M059J (cell line): ENCODE measurements at places on chromosomes 16 and 17. TPM values are rescaled to one million over a fixed set of nuclear protein-coding genes. Genes with fewer than 3 reads are reported as not detected.
A peak's percentile ranks its signal among the peaks of the same experiment; 100 is the strongest.

DNA sequence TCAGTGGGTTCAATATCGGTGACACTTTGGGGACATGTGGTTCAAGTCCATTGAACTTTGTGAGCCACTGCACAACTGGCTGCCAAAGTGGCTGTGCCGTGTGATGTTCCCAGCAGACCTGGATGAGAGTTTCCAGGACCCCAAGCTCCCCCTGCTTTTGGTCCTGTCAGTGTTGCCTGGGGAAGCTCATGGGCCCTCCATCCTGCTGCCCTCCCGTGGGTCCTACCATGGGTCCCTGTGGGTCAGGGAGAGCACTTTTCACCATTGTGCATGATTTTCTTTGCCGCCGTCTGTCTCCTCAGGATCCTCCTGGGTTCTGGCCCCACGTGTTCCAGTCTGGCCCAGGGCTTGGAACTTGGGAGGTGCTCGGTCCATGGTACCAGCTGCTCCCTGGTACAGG is 38.1 kb downstream of the LGALS9 start:
- no peak for DNase-seq

Gene AANAT
- total RNA-seq: not detected in 2 replicates

- peak; percentile 45 for DNase-seq
Measured at GRCh38 chr17:12553625-12554024, 112.1 kb upstream of the MYOCD start.

DNA sequence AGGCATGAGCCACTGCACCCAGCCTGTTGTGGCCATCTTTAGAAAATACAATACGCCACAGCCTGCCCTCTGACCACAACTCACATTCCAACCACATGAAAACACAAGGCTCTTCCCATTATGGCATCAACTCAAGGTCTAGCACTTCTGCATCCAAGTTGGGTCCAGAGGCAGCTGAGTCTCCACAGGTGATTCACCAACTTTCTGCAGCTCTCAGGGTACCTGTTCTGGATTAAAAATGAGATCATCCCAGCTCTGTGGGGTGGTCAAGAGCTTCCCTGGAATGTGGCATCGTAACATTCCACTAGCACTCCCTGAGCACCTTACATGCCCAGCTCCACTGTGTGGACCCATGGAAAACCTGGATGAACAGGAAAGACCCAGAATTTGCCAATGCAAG is 9.9 kb upstream of the GUCY2D start:
- peak; percentile 84 for DNase-seq

Gene TPSD1
- total RNA-seq: not detected in 2 replicates

DNA sequence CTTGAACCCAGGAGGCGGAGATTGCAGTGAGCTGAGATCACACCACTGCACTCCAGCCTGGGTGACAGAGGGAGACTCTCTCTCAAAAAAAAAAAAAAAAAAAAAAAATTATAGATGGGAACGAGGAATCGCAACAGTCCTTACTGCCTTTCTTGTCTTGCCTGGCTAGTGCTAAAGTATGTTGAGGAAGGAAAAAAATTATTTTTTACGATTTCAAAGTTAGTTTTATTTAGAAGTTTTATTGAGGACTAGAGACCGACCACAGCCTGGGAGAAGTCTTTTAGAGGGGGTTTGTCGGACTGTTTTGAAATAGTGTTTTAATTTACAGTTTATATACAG is 15.8 kb upstream of the DNAH17 start:
- no peak for DNase-seq

DNA sequence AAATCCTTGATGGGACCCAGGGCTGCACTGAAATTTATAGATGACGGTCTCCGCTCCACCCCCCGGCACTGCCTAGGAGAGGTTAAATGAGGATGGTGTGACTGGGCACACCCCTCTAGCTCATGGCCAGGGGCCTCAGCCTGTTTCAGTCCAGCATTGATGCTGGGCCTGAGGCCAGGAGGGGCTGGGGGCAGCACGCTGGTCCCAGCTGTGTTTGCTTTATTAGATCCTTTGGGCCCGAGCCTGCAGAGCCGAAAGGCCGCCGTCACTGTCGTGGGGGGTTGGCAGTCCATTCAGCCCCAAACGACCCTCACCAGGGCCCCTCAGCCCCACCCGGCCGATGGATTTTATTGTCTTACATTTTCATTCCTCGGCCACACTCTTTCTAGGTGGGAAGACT is 10.8 kb upstream of the DOK4 start:
- no peak for DNase-seq

Gene LHX1
- total RNA-seq: 0.81 and 3.5 TPM in 2 replicates

- DNase-seq: no peak
Measured at GRCh38 chr17:82864713-82865248, 25.0 kb upstream of the ZNF750 start.

DNA sequence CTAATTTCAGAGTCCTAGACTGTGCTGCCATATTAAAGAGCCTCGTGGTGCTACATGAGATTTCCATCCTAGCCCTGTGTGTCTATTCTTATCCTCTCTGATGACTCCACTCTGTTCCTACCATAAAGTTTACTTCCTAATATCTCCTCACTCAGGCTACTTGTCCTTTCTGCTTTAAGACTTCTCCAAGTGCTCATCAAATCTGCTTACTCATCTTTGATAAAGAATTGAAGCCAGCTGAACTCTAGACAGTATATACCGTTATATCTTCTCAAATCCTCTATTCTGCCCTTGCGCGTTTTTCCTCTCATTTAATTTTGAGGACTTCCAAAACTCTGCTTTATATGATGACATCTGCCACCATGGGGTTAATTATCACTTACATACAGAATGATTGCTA is 539.5 kb downstream of the HAPSTR1 start:
- no peak for DNase-seq

DNA sequence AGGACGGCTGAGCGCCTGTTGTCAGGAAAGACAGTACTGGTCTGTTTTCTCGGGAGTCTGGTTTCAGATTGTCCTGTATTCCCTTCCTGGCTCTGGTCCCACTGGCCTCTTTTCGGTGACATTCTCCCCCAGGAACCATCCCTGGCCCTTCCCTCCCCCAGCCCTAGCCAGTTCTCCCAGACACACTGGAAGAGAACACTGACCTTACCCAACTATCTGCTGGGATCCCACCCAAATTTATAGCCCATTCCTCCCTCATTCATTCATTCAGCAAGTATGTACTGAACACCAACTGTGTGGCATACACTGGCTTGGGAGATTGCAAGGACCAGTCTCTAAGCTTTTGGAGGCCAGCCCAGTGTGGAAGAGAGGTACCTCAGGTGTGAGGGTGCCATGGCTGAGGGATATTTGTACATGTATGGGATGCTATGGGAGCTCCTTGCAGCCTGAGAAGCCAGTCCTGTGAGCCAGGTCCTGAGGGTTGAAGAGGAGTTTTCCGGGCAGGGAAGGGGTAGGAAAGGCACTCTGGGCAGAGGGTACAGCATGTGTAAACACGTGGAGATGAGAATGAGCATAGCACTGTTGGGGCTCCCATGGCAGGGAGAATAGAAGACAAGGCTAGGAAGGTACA is 5.2 kb downstream of the RND2 start:
- DNase-seq: no peak

DNA sequence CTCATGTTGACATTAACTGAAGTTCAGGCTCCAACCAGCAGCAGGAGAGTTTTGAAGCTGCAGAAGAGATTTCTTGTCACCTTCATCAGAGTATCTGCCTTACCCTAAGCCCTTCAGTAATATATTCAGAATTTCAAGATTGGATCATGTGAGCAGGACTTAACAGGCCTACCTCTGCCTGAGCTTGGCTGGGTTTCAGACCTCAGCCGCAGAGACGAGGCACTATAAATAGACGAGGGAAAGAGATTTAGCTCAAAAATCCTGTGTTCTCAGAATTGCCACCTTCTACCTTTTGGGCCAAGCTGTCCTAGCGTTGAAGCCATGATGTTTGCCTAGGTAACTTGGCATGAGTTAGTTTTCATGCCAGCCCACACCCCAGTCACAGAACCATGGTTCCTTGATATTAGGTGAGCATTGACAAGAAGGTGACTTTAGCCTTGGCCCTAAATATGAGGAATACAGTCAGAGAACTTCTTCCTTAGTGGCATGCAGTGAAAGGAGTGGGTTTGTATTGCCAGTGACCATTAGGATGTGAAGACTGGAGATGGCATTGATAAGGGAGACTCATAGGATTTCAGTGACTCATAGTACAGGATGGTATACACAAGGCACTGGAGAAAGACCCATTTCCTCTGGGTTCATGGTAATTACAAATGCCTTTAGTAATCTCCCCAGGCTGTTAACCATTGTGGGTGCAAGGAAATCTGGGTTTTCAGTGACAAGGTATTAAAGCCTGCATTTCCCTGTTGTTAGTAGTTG is 224.3 kb downstream of the MSI2 start:
- DNase-seq: peak; percentile 96

Gene NTN3
- 0.44 TPM in 1 of 2 replicates, not detected in the other for total RNA-seq

DNA sequence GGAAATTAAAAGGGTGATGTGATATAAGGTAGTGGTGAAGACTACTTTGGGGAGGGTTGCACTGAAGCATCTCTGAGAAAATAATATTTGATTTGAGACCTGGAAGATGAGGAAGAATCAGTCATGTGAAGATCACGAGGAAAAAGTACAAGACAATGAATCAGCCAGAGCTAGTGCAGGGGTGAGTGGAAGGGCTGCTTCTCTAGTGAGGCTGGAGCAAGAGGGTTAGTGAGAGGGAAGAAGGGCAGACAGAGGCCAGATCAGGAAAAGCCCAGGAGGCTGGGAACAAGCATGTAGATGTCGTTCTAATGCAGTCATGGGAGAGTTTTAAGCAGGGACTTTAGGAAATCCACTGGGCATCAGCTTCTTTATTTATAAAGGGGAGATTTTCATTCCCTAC is 504.2 kb upstream of the SALL1 start:
- DNase-seq: no peak

DNA sequence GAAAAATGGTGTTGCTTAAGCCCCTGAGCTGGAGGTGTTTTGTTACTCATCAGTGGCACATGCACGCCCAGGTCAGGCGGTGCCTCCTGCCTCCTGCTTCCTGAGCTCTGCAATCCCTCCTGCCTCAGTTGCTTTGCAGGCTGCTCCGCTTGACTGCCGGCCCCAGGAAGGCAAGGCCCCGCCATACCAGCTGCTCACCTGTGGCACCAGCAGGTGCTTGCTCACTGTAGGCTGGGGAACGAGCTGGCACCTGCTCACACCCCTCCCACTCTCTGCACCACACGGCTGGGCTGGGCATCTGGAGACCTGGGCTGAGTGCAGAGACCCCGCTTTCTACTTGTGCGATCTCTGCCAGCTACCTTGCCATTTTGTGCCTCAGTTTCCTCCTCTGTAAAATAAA is 200.2 kb downstream of the RBFOX3 start:
- no peak for DNase-seq

- no peak for DNase-seq
Measured at GRCh38 chr16:17330044-17330443, 140.7 kb downstream of the XYLT1 start.

- no peak for DNase-seq
Measured at GRCh38 chr17:17924857-17925250, 47.3 kb downstream of the TOM1L2 start.

GRCh38 chr17:77106874-77107358 is 33.9 kb upstream of the SEC14L1 start:
- no peak for DNase-seq

GRCh38 chr17:2395258-2396181 is 5.3 kb downstream of the MNT start:
- peak; percentile 27 for DNase-seq

DNA sequence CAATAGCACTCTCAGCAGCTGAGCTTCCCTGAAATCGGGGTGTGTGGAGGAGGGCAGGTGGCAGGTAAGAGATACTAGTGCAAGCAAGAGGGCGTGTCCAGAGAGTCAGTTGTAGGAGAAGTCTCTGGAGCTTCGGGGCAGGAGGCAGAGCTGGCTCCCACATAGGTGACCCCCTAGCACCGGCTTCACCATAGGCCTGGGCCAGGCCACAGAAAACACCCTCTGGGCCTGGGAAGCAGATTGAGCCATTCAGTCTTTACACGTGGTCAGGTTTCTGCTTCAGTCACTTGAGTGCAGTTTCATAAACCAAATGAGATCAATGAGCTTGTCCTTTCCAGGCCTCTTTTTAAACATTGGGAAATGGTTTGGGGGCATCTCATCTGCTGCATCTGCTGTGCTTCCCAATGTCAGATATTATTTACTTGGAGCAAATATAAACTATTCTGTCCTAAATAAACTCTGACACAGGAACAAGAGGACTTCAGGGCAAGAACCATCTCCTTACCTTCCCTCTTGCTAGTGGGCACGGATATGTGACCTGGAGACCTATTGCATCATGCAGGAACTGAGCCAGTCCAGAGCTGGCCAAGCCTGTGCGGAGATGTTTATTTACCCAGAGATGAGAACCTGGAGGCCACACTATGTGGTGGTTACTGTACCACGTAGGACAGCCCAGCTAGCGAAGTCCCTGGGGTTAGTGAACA is 16.1 kb downstream of the CCR7 start:
- peak; percentile 88 for DNase-seq

GRCh38 chr16:67652578-67653127 is 7.4 kb downstream of the ACD start:
- DNase-seq: peak; percentile 32

GRCh38 chr16:3017794-3018506 is at the start of gene CLDN6:
CLDN6 (minus strand) TSS chr16:3018183; CDS start chr16:3016021, 2,162 bp downstream.
- DNase-seq: no peak

- DNase-seq: no peak
Measured at GRCh38 chr16:21157632-21158031, 842 bp upstream of the LDAF1 start.

GRCh38 chr17:78532922-78533640 is 44.1 kb downstream of the DNAH17 start:
- DNase-seq: peak; percentile 84

Gene ARHGAP44
- not detected in 2 replicates for total RNA-seq

Gene SCNN1G
- total RNA-seq: not detected in 2 replicates

Gene KRT33A
- total RNA-seq: 0.17 TPM in 1 of 2 replicates, not detected in the other

DNA sequence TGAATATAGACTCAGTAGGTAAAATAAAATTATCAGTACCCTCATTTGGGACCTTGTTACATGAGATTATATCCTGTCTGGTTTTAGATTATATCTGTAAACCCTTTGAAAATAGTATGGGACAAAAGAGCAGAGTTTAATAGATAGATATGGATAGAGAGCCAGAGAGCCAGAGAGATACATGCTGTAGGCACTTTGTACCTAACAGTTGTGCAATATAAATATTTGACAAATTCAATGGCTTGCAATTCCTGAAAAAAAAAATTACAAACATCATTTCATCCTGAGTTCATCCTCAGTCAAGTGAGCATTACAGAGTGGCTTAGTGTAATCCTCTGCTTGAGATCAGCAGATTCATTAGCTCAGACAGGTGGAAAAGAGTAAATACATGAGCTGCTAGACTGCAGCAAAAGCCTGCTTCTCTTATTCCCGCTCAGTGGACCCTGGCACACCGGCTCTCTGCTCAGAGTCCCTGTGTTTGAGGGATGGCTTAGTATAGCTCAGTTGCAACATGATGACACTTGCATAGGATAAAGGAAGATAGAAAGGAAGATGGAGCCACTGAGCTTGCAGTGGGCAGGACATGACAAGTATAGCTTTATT is 931.6 kb upstream of the GOT2 start:
- no peak for DNase-seq

GRCh38 chr16:70778901-70779309 is 22.1 kb downstream of the VAC14 start:
- DNase-seq: peak; percentile 67

Gene ITGA3
- total RNA-seq: 365 and 711 TPM in 2 replicates

DNA sequence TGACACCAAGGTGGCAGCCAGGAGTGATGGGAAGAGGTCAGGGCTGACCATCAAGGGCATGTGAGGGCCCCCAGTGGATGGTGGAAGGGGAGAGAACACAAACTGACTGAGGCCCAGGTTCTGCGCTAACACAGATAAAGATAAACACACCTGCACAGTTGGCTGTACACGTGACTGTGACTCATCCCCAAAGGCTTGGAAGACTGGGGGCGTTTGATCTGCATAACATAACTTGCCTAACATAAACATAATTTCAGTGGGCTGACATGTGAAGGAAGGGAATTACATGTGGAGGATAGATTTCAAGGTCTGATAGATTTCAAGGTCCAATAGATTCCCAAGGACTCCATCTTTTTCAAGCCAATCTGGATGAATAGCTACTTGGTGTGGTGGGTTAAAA is 100.9 kb upstream of the TNRC6C start:
- no peak for DNase-seq
